ENCODE measurements at places on chromosomes 2 and 18. TPM values are rescaled to one million over a fixed set of nuclear protein-coding genes. Genes with fewer than 3 reads are reported as not detected.

The TCF7L1 gene
- 1.8 TPM for total RNA-seq

The RAB6C gene
- total RNA-seq = not detected

The SMPD4 gene
- total RNA-seq = 82.2 TPM

The RPE gene
- total RNA-seq = 77.3 TPM

The FLACC1 gene
- 5.9 TPM for total RNA-seq

The MRO gene
- 0.55 TPM for total RNA-seq

The ELOA2 gene
- not detected for total RNA-seq

The KCNK3 gene
- 0.04 TPM for total RNA-seq

The TWSG1 gene
- total RNA-seq = 30.1 TPM

DNA sequence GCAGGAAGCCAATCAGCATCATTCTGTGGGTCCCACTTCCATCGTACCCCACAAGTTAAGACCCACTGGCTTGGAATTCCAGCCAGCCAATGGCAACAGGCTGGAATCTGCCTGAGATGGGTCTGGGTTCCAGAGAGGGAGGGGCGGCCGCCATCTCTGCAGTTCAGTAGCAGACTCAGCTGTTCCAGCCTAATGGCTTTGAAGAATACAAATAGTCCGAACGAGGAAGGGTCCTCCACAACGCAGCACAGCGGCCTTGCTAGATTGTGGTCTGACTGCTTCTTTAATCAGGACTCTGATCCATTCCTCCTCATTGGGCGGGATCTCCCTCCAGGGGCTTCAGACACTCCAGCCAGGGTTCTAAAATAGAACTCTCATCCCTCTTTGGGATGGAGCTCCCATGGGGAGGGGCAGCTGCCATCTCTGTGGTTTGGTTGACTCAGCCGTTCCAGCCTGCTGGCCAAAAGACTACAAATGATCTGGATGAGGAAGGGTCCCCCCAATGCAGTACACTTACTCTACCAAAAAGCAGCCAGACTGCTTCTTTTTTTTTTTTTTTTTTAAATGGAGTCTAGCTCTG, 42.7 kb upstream of the PAIP2B start:
- DNase-seq = no peak

DNA sequence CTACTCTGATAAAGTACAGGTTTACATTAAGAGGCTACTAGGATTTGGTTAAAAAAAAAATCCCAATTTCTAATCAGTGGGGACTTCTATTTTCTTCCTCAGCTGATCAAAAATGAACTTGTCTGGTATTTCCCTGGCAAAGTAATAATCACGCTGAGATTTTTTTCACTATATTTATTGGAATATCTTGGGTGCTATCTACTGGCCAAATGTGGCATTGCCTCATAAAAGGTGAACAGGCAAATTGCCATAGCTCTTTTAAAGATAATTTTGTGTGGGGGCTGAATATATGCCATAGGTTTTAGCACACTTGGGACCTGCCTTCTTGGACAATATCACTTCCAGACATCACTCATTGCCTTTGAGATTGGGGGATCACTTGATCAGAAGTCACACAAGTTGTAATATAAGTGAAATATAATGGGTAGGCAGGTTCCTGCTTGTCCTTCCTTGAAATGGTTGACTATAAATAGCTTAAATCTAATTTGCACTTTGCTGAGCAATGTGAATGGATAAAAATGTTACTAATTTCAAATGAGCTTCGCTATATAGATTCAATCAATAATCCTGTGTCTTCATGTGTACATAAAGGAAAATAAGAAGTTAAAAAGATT, 7.0 kb upstream of the NXPH2 start:
- DNase-seq = peak; percentile 74

DNA sequence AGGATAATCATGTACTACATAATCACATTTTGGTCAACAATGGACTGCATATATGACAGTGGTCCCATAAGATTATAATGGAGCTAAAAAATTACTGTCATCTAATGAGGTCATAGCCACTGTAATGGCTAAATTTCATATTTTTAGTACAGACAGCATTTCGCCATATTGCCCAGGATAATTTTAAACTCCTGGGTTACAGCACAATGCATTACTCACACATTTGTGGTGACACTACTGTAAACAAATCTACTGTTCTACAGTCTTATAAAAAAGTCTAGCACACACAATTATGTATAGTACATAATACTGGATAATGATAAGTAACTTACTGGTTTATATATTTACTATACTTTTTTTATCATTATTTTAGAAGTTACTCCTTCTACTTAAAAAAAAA, 12.8 kb downstream of the EIF2AK2 start:
- DNase-seq = peak; percentile 34

GRCh38 chr2:205682239-205682970, at the start of gene NRP2:
Gene NRP2 (plus strand): TSS chr2:205682501. CDS start chr2:205683291, 790 bp downstream.
- peak; percentile 83 for DNase-seq

DNA sequence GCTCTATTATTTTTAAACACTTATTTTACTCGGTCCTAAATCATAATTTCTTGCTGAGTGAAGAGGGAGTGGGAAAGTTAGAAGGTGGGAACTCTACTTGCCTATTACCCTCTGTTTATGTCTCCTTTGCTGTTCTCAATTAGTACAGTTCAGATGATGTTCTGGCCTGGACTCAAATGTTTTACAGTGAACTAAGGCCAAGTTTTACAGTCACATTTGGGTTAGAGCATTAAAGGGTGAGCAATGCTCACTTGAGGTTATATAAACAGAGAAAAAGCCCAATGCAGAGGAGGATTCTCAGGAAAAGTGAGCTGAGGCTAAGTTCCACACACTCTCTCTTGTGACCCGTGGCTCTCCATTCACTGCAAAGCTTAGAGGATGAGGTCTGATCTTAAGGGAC, 52.4 kb downstream of the ITSN2 start:
- DNase-seq = no peak

GRCh38 chr2:216425008-216425787, 12.9 kb downstream of the SMARCAL1 start:
- DNase-seq = no peak

DNA sequence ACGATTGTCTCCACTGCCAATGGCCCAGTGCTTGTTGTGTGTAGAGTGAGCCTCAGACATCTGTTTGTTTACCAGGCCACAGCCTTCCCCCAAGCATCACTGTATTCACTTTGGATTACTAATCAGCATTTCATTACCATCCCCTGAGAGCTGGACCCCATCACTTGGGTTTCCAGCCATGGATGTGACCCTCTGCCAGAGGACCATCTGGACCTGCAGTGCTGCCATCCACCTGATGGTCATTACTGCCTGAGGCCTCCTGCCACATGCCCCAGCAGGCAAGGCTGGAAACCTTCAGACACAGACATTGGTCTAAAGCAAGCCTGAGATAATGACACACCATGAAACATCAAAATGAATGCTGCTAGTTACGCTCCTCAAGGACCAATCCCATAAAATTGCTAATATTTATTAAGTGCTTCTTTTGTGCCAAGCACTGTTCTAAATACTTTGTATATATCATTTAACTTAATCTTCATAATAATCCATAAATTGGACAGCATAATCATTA, 2096.3 kb upstream of the CELF4 start:
- DNase-seq = no peak

DNA sequence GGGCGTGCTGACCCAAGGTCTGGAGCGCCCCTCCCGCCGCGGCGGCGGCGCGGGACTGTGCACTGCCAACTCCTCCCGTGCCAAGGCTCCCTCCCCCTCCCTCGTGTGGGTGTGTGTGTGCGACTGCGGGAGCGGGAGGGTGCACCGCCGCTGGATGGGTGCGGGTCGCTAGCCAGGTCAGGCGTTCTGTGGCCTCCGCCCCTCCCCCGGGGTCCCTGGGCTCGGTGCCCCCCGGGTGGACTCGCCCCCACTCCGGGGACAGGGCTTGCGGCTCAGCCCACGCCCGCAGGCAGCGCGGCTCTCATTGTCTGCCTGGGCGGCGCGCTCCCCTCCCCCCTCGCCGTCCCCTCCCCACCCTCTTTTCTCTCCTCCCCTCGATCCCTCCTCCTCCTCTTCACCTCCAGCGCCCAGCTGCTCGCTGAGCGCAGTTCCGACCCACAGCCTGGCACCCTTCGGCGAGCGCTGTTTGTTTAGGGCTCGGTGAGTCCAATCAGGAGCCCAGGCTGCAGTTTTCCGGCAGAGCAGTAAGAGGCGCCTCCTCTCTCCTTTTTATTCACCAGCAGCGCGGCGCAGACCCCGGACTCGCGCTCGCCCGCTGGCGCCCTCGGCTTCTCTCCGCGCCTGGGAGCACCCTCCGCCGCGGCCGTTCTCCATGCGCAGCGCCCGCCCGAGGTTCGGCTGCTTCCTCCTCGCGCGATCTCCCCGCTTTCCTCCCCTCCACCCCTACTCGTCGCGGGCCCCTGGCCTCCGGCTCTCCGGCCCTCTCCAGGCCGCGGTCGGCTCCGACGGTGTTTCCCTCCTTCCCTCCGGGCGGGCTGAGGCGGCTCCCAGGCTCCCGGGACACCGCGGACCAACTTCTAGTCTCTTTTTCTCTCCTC, at the start of gene GATA6:
TSS of gene GATA6 (plus strand) at position 579 of the 878 bp plus-strand sequence. CDS start 1,556 bp downstream, outside the sequence.
- DNase-seq = peak; percentile 91

GRCh38 chr2:75632091-75632701, 14.4 kb upstream of the MRPL19 start:
- DNase-seq = no peak

DNA sequence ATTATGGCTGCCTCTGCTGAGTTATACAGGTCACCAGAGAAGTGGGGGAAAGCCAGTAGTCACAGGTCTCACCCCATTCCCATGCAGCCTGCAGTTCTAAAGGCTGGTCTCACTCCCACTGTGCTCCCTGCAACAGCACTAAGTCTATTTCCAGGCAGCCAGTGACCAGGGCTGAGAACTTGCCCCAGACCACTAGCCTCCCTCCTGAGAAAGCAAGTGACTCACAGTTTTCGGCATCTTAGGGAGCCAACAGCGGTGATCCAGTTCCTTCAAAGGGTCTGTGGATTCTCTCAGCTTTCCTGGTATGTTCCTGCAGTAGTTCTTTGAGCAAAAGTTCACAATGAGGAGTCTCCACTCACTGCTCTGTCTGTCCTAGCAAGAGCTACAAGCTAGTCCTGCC, 329.6 kb upstream of the MAP2 start:
- DNase-seq = no peak

DNA sequence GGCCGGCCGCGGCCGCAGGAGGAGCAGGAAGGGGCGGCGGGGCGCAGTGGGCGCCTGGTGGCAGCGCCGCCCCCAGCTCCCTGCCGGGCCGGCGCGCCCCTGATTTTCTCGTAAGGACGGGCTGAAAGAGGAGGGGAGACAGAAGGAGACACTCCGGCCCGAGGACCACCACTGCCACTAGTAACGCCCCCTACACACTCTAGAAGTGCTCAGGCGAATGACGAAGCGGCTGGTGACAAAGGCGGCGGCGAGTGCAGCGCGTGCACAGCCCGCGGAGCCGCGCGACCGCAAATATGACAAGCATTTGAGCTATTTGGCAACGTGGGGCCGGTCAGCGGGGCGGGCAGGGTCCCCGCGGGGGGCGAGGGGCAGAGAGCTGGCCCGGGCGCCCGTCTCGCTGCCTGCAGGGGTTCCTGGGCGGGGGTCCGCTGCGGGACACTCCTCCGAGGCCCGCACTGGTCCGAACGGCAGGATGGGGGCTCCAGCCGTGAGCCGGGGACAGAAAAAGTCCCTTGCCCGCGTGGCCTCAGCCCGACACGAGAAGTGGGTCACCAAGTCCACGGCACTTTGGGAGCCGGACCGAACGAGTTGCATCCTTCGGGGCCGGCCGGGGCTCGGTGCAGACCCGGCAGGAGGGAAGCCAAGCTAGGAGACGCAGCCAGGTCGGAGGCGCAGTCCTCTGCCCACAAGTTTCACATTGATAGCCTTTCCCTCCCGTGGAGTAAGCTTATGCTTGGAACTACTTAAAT, 524 bp upstream of the SERTAD2 start:
- DNase-seq = peak; percentile 85

- no peak for DNase-seq
Observed at GRCh38 chr2:111632661-111633060, 251.3 kb downstream of the ANAPC1 start.

DNA sequence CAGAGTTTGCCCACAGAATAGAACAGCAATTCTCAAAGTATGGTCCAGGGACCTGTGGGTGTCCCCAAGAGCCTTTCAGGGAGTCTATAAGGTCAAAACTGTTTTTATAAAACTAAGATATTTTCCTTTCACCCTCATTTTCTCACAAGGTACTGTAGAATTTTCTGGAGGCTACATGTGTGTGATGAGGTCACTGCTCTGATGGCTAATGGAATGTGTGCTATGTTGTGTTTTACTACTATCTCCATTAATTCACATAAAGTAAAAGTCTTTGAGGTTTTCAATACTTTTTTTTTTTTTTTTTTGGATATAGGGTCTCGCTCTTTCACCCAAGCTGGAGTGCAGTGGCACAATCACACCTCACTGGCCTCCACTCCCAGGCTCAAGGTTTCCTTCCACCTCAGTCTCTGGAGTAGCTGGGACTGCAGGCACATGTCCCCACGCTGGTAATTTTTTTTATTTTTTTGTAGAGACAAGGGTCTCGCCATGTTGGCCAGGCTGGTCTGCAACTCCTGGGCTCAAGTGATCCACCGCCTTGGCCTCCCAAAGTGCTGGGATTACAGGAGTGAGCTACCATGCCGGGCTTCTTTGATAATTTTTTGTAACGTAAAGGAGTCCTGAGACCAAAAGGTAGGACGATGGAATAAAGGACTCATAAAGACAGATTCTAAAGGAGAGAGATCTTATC, 1.8 kb downstream of the TRABD2A start:
- DNase-seq = no peak

- DNase-seq = no peak
Observed at GRCh38 chr2:25131567-25132298, 36.6 kb downstream of the POMC start.

DNA sequence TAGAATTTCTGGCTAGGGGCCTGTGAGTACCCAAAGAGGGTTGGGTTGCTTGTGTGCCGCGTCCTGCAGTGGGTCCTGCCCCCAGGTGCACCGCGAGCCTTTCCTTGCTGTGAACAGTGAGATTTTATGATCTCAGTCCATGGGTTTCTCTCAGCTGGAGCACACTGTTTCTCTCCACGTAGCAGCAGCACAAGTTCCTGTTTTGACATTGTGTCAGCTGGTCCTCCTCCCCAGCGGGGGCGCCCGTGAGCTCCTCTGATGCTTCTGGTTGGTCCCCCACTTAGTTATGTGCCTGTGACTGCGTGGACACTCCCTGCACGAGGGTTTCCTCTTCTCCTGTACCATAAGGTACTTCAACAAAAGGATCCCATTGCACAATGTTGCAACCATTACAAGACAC, 29.8 kb downstream of the TSHZ1 start:
- no peak for DNase-seq

- no peak for DNase-seq
Observed at GRCh38 chr18:5104246-5104645, 92.8 kb downstream of the AKAIN1 start.

GRCh38 chr2:48009256-48009655, 103.0 kb upstream of the FBXO11 start:
- no peak for DNase-seq

DNA sequence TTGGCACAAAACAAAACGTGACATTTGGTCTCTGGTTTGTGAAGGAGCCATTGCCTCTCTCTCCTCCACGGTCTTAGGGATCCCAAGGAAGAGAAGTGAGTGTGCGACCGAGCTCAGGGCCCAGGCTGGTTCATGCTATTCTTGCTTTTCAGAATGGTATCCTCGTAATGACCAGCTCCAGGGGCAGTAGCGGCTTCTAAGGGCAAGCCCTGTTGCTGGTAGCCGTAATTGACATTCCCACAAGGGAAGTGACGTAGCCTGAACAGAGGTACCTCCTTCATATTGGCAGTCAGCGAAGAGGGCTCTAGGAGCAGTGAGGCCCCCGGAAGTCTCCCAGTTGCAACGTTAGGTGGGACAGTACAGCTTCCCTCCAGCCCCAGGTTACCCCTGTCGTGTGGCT, 77.9 kb downstream of the CLIP4 start:
- DNase-seq = no peak

GRCh38 chr2:178530625-178531142, 50.4 kb downstream of the PLEKHA3 start:
- DNase-seq = no peak
